Activated CD4-positive, alpha-beta T cell treated with anti-CD3 and anti-CD28 coated beads, Interleukin-2, amount 50 U/mL, for 1 hour (primary cell): ENCODE measurements at places on chromosomes 4 and X.

GRCh38 chrX:2859197-2859797, 30.6 kb downstream of the GYG2 start:
- DNase-seq = no peak

GRCh38 chr4:161186750-161187149, 977.0 kb downstream of the FSTL5 start:
- no peak for DNase-seq

- DNase-seq = no peak
Observed at GRCh38 chr4:152424977-152425376, 110.9 kb downstream of the FBXW7 start.

DNA sequence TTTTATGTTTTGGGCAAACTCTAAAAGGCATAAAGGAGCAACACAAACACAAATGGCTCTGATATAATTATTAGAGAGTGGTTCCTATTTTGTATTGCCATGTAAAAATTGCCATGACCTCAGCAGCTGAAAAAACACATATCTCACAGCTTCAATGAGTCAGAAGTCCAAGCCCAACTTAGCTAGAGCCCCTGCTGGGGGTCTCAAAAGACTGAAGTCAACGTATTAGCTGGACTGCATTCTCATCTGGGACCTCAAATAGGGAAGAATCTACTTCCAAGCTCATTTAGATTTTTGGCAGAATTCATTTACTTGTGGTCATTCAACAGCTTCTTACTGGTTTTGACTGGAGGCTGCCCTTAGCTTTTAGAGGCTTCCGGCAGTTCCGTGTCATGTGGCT, 47.4 kb downstream of the FREM3 start:
- DNase-seq = no peak

DNA sequence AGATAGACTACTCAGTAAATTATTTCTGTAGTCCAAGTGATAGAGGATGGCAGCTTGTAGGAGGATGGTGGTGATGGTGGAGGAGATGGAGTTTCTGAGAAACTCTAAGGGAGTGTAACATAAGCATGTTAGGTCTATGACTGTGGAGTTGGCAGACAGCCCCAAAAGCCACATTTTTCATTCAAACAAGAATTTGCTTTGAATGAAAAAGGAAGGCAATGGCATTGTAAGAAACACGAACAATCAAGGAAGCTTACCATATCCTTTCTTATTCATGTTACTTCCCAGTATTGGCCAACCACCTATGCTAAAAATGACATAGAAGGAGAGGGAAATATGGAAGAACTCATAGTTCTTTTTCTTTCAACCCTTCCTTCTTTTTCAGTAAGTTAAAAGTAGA, 18.7 kb upstream of the SEC24B start:
- no peak for DNase-seq

DNA sequence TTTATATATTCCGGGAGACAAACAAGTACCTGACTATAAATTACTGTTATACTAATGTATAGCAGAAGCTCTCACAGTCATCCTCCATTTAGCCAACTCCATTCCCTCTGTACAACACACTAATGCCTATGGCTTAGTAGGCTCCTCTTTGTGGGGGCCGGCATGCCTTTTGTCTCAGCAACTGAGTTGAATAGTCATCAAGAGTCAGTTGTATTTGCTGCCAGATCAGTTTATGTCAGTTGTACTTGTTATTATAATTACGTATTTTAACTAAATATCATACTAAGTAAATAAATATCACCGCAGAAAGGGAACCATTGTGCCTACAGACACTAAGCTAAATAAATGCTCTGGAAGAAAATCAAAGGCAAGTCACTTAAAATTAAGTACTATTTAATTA, 9.9 kb downstream of the PRMT9 start:
- DNase-seq = no peak

DNA sequence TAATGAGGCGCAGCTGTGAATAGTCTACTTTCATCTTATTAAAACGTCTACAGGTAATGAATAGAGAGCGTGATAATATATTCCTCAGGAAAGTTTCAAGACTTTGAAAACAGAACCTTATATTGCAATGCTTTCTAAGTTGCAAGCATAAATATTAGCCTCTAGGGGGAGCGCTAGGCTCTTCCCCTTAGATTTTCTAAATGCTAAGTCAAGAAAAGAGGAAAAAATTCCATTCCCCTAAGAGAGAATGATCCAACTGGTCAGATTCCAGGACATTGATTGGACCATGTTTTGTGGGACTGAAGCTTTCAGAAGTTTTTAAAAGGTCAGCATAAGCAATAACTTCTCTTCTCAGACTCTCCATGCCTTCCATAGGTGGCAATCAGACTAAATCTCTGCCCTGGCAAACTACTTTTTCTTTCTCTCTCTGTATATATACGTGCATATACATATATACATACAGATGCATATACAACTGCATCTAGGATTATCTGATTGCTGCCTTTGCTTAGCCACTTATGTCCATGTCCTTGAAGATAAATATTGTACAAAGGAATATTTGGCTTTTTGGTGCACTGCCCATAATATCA, 492.9 kb downstream of the INPP4B start:
- DNase-seq = no peak

DNA sequence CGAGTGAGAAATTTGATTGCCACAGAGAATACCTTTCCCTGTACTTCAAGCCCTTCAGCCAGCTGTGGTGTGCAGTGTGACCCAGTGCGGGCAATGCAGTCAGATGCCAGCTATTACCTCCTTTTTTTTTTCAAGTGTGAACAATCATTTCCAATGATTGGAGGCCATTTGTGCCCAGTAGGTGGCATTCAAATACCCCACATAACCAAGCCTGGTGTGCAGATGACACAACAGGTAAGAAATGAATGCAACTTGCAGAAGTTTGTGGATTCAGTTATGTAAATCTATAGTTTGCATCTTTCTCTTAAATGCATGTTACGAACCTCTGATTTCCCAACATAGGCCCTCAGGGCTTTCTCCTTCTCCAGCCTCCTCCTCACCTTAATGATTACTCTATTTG, 98.0 kb downstream of the CLCN4 start:
- DNase-seq = no peak

DNA sequence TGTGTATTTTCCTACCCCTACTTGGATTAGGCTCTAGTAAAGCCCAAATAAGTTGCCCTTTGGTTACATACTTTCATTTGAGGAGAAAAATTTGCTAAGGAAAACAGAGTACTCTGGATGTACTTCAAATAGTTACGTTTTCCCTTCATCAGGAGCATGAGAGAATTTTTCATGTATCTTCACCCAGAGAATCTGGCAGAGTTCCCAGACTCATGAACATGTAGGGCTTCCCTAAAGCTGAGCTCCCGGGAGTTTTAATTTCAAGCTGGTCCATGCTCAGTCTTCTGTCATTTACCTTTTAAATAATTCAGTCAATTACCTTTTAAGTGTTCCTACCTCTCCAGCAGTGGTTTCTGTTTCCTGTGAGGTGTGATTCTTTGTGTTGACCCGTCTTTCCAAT, 367.5 kb upstream of the GRID2 start:
- no peak for DNase-seq
